ENCODE measurements at places on chromosomes 5 and 9.

- DNase-seq = no peak
These were observed 40.3 kb upstream of the EQTN start for GRCh38 chr9:27337236-27337635.

DNA sequence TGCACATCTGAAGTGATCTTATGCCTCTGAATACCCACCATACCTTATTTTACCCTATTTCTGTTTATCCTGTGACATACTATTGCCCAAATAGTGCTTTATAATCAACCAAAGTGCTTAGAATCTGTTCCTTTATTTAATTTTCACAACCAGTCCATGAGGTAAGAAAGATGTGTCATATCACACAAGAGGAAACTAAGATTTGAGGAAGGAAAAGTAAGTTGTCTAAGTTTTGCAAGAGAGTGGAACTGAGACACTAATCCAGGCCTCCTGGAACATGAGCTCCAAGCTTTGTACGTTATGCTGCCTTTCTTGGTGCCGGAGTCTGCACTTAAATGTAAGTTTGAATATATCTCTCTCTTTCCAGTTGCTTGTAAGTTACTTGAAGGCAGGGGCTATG lies 17.2 kb downstream of the KDM3B start:
- DNase-seq = no peak

- DNase-seq = no peak
These were observed 51.5 kb downstream of the PCDH1 start for GRCh38 chr5:141826674-141827073.

- no peak for DNase-seq
These were observed 15.7 kb downstream of the NUDT12 start for GRCh38 chr5:103546858-103547257.

- DNase-seq = no peak
These were observed 548.9 kb downstream of the HINT1 start for GRCh38 chr5:130616161-130616560.

DNA sequence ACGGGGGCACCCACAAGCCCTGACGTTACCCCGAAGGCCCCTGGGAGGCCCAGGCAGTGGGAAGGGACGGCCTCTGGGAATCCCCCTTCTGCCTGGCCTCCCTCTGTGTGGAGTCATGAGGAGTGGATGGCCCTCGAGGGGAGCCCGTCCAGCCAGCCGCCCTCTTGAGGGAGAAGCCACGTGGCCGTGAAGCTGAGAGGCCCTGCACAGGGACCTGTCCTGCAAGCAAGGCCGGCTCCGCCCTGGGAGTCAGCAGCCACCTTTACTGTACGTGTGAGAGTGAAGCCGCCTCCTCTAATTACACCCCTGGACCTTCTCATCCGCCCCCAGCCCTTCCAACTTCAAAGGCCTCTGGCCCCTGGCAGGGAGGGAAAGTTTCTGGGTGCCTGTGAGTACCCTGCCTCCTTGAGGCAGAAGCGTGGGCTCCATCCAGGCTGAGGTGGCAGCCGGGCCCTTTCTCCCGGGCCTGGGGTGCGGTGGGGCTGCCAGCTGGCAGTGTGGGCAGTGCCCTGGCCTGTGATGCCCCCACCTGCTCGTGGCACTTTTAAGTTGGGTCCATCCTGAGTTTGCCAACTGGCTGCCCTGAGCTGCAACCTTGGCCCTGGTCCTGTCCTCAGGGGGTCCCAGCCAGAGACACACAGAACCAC lies 55.9 kb upstream of the EGFL7 start:
- no peak for DNase-seq

GRCh38 chr9:31372799-31373587 lies 1011.5 kb upstream of the ACO1 start:
- no peak for DNase-seq

GRCh38 chr9:110753731-110754231 lies 85.2 kb downstream of the MUSK start:
- DNase-seq = no peak

GRCh38 chr9:89916001-89916597 lies 311.3 kb downstream of the GADD45G start:
- no peak for DNase-seq

DNA sequence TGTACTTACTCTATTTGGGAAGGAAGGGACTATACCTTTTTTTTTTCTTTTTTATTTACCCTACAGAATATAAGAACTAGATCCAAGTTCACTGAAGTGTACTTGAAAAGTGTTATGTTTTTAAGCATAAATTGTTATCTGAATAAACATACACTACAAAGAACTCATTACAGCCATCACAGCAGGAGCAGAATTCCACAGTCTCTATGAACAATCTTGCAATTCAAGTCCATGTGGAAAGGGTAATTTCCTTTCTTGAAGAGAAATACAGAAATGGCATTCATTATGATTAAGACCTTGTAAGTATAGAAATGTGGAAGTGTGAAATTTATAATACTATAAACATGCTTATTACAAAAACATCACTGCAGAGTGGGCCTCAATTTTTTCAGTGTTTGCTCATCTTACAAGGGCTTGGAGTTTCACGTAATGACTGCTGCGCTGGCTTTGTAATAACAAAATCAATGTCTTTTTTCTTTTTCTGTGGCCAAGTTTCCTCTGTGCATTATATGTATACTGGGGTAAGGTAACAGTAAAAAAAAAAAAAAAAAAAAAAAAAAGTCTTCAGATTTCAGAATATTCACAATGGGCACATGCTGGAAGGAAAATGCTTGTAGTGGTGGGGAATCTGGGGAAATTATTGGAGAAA lies 77.0 kb upstream of the GNA14 start:
- no peak for DNase-seq

DNA sequence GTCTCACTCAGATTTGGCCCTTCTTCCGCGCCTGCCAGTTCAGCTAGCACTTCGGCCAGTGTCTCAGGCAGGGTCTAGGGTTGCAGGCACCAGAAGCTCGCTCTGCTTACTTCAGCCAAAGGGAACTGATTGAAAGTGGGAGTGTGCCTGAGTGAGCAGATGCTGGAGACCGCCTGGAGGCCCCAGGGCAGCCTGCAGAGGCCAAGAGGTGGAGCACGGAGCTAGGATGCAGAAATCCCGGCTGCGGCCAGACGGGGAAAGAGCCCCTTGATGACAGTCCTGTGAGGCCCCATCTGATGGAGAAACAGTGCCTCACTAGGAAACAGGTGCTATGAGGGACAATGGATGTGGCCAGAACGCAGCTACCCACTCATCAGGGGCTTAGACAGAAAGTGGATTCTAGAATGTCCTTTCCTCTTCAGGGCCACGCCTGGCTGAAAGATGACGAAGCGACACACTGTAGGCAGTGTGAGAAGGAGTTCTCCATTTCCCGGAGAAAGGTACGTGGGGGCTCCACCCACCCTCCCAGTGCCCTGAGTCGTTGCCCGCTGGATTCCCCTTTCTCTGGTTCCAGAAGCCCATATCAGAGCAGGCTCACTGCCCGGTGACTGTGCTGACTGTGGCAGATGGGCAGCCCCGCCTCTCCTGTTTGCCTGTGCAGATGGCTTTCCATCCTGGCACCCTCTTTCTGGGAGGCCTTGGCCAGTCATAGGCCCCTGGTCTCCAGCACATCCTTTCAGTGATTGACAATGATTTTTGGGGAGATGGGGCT lies 16.1 kb downstream of the HNRNPH1 start:
- no peak for DNase-seq

DNA sequence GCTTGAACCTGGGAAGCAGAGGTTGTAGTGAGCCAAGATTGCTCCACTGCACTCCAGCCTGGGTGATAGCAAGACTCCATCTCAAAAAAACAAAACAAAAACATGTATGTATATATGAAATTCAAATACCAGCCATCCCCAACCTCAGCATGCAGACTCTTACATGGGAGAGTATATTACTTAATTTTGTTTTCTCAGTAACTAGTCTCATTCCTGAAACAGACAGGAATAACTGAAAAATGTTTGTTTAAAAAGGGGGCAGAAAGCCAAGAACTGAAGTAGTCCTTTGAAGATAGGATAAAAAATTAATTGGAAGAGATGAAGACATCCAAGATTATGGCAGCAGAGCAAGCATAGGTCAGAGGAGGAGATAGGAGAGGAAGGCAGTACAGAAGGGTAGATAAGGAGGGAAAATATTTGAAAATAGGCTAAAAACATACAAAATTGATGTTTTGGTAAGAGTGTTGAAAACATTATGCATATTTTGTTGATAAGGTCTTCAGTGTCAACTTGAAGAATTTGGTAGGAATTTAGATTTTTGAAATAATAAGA lies 309.9 kb downstream of the MAT2B start:
- no peak for DNase-seq

GRCh38 chr5:80357671-80358070 lies 37.9 kb downstream of the SPZ1 start:
- DNase-seq = no peak

DNA sequence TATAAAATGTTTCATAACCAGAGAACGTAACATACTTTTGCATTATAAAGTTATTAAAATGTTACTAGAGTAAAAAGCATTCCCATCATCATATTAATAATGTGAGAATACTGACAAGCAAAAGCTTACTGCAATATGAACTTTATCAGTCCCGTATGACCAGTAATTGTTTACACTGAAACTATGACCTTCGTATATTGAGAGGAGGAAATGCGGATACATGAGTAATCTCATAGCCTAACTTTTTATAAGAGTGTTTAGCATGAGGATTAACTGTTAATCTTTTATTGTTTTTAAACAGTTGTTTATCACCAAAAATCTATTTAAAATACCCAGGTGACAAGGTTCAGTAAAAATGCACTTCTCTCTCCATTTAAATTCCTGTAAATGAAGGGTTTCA lies 272.4 kb downstream of the SLF1 start:
- DNase-seq = no peak

DNA sequence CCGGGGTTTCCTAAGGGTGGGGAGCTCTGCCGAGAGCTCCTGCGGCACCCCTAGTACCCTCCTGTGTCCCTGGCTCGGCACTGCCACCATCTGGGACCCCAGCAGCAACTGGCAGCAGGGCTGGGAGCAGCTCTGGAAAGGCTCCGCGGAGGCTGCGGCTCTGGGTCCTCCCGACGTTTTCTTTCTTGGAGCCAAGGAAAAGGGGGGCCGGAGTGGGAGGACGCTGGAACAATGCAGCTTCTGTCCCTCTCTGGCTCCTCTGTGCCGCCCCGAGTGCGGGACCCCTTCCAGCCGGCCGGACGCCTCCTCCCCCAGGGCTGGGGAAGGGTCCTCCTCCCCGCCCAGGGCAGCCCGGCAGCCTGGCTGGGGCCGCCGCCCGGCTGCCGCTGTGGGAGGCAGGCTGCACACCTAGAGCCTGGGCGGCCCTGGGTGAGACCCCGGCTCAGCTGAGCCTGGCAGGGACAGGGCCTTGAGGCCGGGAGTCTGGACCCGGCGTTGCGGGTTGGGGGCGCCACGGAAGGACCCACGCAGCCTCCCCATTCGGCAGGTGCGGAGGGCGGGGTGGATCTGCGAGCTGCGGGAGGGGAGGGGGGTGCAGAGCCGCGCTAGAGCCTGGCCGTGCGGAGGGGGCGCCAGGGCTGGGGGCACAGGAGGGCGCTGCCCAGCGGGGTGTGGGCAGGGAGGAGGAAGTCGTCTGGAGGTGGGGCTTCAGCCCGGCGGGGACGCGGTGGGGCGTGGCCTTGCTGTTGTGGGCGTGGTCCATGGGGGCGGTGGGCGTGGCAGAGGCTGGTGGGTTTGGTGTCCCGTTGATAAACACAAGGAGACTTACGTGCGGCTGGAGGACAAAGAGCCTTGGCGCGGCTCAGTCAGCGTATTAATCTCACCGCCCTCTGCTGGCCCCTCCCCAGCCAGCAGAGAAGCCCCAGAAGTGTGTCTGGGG lies 15.1 kb downstream of the GPSM1 start:
- peak; percentile 35 for DNase-seq

GRCh38 chr5:156707750-156708149 lies 142.3 kb upstream of the PPP1R2B start:
- no peak for DNase-seq

GRCh38 chr9:116639251-116639741 lies 47.8 kb upstream of the TRIM32 start:
- no peak for DNase-seq

DNA sequence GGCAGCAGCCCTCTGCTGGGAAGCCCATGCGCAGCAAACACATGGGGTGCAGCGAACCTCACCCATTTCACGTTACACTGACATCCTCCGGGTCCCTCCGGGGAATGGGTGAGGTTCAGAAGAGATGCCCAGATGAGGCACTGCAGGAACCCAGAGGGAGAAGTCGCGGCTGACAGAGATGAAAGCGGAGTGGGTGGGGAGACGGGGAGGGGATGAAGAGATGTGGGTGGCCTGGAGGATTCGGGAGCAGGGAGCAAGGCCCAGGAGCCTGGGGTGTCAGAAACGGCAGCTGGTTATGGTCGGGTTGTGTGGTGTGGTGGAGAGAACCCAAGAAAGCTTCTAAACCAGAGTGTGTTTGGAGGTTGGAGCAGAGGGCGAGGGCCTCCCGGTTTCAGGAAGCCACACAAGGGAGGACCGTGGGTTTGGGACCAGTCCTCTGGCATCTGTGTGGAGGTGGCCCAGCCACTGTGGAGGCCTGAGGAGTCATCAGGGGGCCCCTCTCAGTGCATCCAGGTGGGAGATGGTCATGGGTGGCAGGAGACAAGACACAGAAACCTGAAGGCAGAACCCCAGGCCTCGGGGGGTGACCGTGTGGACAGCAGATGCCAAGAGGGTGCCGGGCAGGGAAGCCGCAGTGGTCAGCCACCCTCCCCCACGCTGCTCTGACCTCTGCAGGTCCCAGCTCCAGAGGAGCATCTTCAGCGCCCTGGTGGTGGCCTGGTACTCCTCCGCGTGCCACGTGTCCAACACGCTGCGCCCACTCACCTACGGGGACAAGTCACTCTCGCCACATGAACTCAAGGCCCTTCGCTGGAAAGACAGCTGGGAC lies 8.6 kb downstream of the UCK1 start:
- no peak for DNase-seq

- no peak for DNase-seq
These were observed 4.3 kb upstream of the ACER2 start for GRCh38 chr9:19404283-19405075.

- no peak for DNase-seq
These were observed 26.0 kb downstream of the RLN2 start for GRCh38 chr9:5278486-5278885.

- no peak for DNase-seq
These were observed 31.0 kb downstream of the ADAM19 start for GRCh38 chr5:157544623-157544989.

- DNase-seq = no peak
These were observed 264.0 kb upstream of the TRIM32 start for GRCh38 chr9:116423149-116423548.

- no peak for DNase-seq
These were observed 387.3 kb upstream of the ARRDC3 start for GRCh38 chr5:91770400-91770799.

DNA sequence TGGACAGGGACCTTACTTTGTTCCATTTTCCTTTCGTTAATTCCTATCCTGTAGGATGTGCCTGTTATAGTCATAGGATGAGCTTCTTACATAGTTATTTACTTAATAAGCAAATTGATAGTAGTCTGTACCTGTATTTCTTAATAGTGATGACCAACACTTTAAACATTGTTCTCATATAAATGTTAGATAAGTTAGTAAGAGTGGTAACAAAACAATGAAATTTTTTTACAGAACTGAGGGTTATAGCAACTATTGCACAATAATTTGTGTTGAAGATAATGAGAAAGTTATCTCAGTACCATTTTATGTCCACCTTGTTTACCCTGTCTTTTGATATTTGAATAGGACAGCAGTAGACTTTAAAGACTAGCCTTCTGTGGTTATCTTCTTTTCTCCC lies 162.9 kb upstream of the ELL2 start:
- no peak for DNase-seq

GRCh38 chr9:105439428-105439827 lies 8.4 kb upstream of the FSD1L start:
- no peak for DNase-seq

GRCh38 chr9:98909935-98910334 lies 33.8 kb upstream of the COL15A1 start:
- no peak for DNase-seq

GRCh38 chr5:6822556-6823343 lies 109.5 kb downstream of the TENT4A start:
- no peak for DNase-seq

Data from NCI-H2081 (cell line).